EL (cell line): ENCODE measurements at places on chromosomes 5 and 9.

DNA sequence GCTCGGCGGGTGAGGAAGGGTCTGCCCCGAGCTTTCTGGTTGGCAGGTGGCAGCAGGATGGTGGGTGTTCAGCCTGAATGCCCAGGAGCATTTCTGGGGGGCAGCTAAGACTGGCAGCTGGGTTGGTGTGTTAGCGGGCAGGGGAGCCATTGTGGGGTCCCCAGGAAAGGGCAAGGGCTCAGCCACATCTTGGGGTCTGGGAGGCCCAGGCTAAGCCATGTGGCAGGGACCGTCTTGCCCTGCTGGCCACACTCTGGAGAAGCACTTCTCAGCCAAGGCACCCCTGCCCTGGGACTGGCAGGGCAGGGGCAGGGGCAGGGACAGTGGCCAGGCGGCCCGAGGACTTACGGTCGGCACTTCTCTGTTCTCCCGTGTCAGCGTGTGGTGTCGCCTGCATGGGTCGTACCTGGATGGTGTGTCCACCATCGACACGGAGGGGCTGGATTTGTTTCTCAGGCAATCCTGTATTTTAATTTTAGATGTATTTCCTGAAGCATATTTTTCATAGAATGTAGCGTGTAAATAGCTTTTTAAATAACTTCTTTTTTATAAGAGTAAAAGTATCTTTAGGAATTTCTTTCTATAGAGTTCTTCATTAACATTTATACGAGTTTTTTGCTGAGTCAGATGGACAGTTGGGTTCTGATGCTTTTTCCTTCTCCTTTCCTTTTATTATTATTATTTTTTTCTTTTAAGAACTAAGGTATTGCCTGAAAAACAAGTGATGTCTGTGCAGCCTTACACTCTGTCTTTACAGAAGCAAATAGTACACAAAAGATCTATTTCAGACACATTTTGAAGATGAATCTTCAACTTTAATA, 102.0 kb downstream of the PHF2 start:
- DNase-seq = no peak

- no peak for DNase-seq
These were observed 105.6 kb downstream of the SUSD1 start for GRCh38 chr9:112069318-112070169.

- DNase-seq = no peak
These were observed 7.7 kb downstream of the FBXO38 start for GRCh38 chr5:148391422-148391821.

GRCh38 chr5:141490771-141491170, 1.9 kb downstream of the PCDHGC5 start:
- no peak for DNase-seq

DNA sequence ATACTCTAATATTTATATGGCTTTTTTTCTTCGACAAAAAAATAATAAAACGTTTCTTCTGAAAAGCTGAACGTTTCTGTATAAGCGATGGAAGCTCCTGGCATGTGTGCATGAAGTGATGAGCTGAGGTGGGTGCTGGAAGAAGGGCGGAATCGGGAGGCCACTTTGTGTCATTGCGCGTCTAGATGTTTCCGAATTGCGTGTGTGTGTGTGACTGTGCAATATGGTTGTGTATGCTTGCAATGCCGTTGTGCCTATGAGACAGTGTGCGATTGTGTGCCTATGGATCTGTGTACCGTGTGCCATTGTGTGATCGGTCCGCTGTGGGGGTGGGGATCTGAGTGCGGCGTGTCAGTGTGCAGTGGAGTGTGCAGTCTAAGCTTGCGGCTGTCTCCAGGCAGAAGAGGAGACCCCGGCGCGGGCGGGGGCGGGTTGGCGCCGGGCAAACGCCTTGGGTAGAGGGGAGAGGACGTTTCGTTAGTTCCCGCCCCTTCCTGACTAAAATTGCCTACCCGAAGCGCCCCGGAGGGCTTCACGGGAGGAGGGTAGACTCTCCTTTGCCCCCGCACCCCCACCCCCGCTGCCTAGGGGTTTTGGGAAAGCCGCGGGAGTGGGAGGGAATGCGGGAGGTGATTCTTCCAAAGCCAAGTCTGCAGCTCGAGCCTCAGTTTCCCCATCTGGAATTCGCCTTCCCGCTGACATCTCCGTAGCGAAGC, 24.2 kb downstream of the PCDHGC5 start:
- peak; percentile 41 for DNase-seq

GRCh38 chr9:93304574-93305496, 120.9 kb downstream of the WNK2 start:
- peak; percentile 46 for DNase-seq

DNA sequence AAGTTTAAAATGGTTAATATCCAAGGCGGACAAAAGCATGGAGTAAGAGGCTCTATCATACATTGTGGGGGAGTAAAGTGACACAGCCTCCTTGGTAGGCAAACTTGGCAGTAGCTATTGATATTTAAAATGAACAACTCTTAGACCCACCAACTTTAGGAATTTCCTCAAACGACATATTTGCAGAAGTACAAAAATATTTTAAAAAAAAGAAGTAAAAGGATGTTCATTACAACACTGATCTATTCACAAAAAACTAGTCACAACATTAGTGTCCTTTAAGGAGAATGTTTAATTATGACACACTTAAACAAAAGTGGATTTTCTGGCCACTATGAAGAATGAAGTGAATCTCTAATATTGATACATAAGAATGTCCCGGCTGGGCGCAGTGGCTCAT, 1.7 kb downstream of the ALG2 start:
- DNase-seq = no peak

DNA sequence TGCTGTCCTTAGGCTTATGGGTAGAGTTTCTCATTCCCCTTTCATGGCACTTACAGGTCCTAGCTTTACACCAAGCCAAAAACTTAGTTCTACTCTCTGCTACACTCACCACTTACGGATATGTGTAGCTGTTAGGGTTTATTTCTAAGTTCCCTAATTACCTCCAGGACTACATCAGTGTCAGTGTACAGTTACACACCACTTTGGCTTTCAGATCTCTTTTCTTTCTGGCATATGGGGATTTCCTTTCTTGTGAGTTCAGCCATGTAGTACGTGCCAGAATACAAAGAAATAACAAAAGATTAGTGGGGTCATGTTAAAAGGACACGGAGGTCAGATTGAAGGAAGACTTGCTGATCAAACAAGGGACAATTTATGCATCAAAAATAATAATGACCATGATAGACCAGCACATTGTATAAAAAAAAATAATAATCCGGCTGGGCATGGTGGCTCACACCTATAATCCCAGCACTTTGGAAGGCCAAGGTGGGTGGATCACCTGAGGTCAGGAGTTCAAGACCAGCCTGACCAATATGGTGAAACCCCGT, 41.8 kb downstream of the LYRM7 start:
- no peak for DNase-seq

DNA sequence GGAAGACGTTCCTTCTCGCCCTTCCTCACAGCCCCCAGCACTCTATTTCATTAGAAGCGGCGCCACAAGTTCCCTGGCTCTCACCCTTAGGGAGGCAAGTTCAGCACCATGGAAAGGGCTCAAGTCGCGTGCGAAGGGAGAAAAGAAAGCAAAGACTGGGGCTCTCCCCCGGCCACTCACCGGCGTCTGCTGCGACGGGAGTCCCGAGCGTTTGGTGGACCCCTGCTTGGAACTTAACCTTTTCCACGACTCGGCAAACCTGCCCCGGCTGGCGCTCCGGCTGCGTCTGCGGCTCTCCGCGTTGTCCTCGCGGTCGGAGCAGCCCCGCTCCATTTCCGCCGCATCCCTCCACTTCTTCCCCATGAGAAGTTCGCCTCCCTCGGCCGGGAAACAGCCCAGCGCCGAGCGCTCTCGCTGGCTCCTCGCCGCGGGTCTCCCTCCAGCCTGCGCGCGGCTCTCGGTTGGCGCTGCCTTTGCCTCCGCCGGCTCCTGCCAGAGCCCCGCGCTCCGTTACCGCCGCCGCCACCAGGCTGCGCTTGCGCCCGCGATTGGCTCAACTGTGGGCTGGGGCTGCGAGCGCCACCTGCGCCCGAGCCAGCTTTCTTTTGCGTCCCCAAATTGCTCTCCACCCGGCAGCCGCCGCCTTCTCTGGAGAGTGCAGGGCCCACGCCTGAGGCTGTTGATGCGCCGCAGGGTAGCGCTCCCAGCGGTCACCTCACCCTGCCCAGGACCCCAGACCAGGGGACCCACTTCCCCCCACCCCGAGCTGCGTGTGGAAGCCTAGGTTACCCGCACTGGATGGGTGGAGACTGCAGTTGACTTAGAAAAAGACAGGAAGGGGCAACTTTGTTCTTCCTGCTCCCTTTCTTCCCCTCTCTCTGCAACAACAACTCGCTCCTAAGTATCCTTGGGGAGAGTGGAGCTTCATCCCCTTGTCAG, 321.6 kb downstream of the CEMIP2 start:
- DNase-seq = peak; percentile 57

GRCh38 chr5:111301264-111301663, 77.1 kb downstream of the CAMK4 start:
- DNase-seq = no peak

- peak; percentile 45 for DNase-seq
These were observed 730 bp downstream of the WWC1 start for GRCh38 chr5:168291964-168292785.

DNA sequence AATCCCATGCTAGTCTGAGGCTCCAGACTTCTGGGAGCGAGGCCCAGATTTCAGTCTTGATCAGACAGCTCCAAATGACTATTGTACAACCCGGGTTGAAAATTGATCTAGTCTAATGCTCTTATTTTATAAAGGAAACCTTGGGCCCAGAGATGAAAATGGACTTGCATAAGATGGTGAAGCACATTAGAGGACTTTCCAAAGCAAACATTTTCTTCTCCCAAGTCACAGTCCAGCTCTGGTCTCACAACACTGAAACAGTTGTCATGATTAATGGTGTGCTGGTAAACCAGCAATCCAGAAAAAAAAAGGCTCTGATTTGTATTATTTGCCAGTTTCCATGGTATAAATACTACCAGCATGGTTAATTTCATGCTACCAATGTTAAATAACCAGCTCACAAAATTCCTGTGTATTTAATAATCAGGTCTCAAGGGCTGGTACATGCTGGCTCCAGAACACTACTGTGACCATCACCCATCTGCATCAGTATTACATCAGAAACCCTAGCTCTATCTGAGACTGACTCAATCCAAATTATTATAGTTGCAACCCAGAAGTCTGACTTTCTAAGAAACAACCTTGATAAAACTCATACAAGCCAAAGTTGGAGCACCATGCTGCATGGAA, 32.5 kb upstream of the ABLIM3 start:
- no peak for DNase-seq

- peak; percentile 68 for DNase-seq
These were observed 378.8 kb upstream of the TLE4 start for GRCh38 chr9:79193001-79193400.

GRCh38 chr5:129163810-129164378, 69.3 kb downstream of the ISOC1 start:
- no peak for DNase-seq

GRCh38 chr5:45696206-45696836, at the start of gene HCN1:
TSS of gene HCN1 (minus strand) at chr5:45696380.
- no peak for DNase-seq

DNA sequence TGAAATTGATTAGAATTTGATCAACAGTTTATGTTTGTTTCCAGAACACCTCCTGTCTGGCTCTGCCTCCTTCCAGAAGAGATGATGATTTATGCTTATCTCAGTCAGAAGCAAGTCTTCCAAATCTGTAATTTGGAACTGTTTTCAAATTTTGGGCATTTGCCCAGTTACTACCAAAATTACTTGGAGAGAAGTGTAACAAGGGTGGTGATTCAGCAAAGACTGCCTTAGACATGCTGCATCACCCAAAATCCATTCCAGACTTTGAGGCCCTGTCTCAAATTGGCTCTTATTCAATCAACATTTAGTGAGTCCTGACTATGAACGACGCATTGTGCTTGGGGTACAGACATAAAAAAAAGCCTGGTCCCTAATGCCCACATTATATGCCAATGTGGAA, 89.4 kb downstream of the SH3TC2 start:
- peak; percentile 37 for DNase-seq

DNA sequence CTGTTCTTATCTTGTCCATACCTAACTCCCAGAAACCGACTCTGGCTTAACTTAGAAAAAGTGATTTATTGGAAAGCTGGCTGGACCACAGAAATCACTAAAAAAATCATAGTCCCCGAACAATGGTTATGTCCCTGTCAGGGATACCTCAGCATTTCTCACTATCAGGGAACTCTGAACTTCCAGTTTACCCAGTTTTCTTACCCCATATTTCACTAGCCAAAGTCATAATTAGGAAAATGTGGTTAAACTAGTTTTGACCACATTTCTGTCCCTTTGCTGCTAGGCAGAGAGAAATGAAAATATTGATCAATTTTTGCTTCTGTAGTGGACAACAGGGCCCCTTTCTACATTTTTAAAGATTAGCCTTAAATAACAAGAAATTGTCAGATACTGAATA, 38.2 kb downstream of the ST8SIA4 start:
- no peak for DNase-seq

GRCh38 chr5:166716856-166717492, 1574.5 kb upstream of the WWC1 start:
- DNase-seq = no peak

GRCh38 chr5:138755084-138755748, 2.0 kb downstream of the CTNNA1 start:
- no peak for DNase-seq

GRCh38 chr9:86766912-86767311, 180.4 kb downstream of the GAS1 start:
- DNase-seq = peak; percentile 94

GRCh38 chr5:72245546-72245945, 74.5 kb downstream of the MRPS27 start:
- no peak for DNase-seq

GRCh38 chr5:173919443-173919842, 31.3 kb downstream of the CPEB4 start:
- peak; percentile 11 for DNase-seq

DNA sequence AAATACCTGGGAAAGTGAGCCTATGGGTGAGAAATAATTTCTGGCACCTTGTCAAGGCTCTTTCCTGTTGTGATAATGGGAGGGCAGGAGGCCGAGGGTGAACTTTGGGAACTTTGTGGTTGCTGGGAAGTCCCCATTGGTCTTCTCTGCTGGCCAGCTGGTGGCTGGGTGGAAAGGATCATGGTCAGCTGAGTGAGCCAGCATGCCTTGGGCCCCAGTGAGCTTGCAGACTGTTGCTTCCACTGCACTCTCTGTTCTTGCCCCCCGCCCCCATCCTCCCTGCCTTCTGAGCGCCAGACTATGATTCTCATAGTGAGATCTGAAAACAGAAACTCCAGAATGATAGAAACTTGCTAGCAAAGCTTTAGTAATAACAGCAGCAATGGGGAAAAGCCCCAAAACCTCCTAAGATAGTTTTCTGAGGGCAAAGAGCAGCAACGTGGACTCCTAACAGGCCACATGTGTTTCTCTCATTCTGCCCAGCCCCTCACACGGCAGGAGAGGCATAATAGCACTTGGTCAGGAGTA, 139.2 kb upstream of the SMARCA2 start:
- peak; percentile 1 for DNase-seq
